Stimulated activated CD4-positive, alpha-beta T cell treated with anti-CD3 and anti-CD28 coated beads, Interleukin-1b, Interleukin-23, amount 100 ng/mL, for 24 hours (primary cell): ENCODE measurements at places on chromosomes 11 and 22.

GRCh38 chr11:83336993-83337392, 50.8 kb upstream of the CCDC90B start:
- DNase-seq, result no peak

- DNase-seq, result no peak
These were observed 459.3 kb downstream of the BRD1 start for GRCh38 chr22:49368221-49368975.

DNA sequence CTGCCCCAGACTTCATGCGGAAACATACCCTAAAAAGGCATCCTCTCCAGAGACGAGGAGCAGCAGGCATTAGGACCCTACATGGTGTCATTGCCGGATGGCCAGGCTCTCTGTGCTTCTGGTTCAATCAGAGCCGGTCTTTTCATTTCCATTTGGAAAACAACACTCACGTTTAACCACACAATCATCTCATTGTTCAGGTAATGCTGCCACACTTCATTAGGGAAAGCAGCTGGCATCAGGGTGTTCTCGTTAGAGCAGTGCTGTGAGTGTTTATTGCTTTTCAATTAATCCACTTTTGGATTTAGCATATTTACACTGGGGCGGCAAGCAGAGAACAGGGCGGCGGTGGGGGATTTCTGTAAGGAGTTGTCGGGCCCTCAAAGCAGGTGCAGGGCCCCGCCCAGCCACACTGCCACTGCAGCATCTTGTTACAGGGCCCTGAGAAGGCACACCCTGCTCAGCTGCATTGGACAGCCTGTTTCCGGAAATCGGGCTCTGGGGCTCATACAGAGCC, 338.6 kb downstream of the SHANK2 start:
- DNase-seq, result no peak

GRCh38 chr11:78667461-78667860, 92.8 kb upstream of the NARS2 start:
- DNase-seq, result no peak

DNA sequence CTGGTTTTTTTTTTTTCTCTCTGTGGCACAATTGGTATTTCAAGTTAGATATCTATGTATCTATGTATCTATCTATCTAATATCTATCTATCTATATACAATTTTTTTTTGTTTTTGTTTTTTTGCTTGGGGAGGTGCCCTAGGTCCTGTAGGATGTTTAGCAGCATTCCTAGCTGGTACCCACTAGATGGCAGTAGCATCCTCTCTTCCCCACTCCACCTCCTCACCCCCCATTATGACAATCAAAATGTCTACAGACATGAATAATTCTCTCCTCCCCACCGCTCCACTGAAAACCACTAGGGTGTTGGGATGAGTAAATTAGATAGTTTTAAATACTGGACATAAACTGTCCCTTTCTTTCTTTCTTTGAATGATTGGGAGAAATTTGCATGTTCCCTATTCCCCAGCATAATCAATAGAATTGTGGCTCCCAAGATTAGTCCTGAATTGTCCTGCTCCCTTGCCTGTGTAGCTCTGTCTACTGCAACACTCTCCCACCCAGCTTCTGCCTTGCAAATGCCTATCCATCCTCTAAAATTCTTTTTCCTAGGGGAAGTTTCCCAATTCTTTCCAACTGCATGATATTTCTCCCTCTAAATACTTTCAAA, 1152.4 kb downstream of the LRRC4C start:
- no peak for DNase-seq

GRCh38 chr11:109309153-109309552, 112.8 kb upstream of the C11orf87 start:
- no peak for DNase-seq

DNA sequence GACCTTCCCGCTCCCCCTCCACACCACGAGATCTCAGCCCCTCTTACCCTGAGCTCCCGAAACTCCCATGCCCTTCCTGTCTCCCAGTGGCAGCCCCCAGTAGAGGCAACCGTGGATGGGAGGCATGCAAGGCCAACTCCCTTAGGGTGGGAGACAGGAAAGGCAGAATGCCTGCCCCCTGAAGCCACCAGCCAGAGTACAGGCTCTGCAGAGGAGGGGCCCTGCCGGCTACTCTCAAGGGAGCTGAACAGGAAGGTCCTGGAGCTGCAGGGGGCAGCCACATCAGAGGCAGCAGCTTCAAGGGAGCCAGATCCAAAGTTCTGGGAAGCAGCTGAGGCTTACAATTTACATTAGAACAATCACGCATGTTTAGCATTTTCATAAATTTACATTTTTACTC, 38.3 kb downstream of the PDE2A start:
- no peak for DNase-seq

GRCh38 chr11:62546244-62546928, at the start of gene AHNAK:
Gene AHNAK, minus strand, starts transcription at chr11:62546806. Its CDS starts 10,708 bp downstream, at chr11:62536098.
- DNase-seq, result peak; percentile 57

- no peak for DNase-seq
These were observed 306.7 kb upstream of the MTNR1B start for GRCh38 chr11:92662601-92663360.

DNA sequence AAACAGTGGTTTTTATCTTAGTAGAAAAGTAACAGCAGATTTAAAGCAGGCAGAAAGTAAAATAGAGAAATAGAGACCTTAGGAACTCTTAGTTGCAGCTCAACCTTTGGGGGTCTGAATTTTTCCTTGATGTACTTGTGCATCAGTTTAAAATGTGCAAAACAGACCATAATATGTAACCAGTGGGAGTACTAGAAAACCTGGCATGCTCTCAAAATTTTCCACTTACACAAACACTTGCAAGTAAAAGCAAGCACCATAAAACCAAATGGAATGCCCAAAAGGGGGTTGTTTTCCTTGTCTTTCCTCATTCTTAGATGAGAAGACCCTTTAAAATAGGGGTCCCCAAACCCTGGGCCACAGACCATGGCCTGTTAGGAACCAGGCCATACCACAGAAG, 12.9 kb upstream of the MRGPRE start:
- no peak for DNase-seq

DNA sequence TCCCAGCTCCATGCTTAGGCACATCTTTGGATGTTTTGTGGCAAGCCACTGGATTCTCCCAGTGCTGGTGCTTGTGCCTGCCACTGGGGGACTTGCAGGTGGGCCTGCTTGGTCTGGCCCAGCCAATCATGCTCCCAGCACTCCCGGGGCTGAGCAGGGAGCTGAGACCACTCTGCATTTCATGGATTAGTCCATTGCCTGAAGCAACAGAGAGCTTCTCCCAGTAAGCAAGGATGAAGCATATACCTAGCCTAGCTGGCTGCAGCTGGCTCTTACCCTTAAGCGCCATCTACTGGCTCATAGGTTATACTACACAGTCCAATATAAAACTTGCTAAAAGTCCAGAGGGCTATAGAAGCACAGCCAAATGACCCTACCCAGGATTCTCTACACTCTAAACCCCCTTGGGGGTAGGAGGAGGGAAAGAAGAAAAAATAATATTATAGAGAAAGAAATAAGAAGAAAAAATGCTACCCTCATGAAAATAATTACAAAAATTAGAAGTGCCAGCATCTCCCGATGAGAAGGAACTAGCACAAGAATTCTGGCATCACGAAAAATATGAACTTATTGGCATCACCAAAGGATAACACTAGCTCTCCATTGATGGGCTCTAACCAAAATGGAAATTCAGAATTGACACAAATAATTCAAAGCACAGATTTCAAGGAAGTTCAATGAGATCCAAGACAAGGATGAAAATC, 275.3 kb downstream of the C11orf87 start:
- DNase-seq, result no peak

DNA sequence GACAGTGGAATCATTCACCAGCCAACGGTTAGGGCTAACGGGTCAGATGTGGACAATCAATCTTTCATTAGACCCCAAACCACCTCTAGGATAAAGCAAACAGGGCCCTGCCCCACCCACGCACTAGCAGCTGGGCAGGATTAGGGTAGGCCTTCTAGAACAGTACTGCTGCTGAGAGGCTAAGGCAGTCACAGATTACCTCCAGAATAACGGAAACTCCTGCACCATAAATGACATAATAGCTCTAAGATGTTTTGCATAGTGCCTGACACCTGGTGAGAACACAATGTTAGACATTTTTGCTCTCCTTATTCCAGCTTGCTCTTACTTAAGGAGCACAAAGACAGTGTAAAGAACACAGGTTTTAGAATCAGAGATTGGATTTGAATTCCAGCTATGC, 1.8 kb downstream of the SYTL2 start:
- no peak for DNase-seq

DNA sequence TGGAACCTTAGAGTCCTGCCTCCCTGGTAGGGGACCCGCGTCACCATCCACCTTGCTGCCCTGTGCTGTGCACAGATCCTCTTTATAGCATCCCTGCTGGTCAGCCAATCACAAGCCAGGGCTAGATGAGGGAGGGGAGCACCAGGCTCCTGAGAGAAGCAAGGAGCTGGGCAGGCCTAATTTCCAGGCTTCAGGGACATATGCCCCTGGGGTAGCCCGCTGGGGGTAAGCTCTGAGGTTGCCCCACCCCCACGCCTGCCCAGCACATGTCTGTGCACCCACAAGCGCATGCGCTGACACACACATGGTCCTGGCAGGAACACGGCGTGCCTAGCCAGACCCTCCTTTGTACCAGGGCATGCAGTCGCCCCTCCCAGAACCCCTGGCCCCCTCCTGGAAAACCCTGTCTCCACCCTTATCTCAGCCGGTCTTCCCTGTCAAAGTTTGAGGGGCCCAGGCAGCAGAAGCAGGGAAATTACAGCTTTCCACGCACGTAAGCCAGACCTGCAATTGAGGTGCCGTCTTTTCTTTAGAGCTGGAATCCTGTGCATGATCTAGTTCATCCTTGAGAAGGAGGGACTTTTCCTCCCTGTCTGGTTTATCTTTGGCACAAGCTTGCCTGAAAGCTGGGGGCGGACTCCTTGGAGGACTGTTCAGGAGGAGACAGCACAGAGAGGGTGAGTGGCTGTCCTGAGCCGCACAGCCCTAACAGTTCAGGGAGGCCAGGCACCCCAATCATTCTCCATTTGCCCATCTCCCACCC, 2.1 kb downstream of the SSTR3 start:
- no peak for DNase-seq

- DNase-seq, result no peak
These were observed 13.8 kb upstream of the BRSK2 start for GRCh38 chr11:1375955-1376258.

GRCh38 chr22:29344137-29344536, 28.6 kb upstream of the RASL10A start:
- DNase-seq, result no peak

GRCh38 chr11:60918939-60919265, 4.9 kb downstream of the TMEM109 start:
- no peak for DNase-seq

DNA sequence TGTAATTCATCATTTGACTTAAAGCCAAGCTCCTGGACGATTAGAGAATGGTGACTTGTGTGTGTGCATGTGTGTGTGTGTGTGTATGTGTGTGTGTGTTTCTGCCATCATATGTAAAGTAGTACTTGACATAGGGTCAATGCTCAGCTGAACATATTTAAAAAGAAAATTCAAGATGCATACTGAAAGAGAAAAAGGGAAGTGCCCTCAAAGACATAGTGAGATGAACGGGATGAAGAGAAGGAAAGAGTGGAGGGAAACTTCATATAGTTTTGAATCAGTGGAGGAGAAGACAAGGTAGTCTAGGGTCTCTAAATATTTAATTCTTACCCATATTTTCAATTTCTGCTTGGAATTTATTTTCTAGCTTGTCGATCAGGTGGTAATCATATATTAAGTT, 4.0 kb downstream of the TCN1 start:
- no peak for DNase-seq

- DNase-seq, result no peak
These were observed 32.5 kb downstream of the BTG4 start for GRCh38 chr11:111479666-111480065.

GRCh38 chr11:61134801-61135257, 26.4 kb downstream of the VPS37C start:
- no peak for DNase-seq

DNA sequence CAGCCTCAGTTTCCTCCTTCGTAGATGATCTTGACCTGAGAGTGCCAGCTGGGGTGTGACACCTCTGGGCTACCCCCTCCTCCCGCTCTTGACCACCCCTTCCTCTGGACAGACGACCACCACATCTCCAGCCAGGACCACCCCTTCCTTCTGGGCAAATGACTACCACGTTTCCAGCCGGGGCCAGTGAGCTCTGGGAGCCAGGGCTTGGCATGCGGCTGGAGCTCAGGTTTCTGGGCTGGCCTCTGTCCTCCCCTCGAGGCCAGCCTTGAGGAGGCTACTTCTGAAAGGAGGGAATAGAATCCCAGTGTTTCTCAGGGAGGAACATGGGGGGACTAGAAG, 120.9 kb downstream of the KCNQ1OT1 start:
- no peak for DNase-seq

GRCh38 chr11:86214710-86215109, 29.8 kb upstream of the EED start:
- DNase-seq, result peak; percentile 64

DNA sequence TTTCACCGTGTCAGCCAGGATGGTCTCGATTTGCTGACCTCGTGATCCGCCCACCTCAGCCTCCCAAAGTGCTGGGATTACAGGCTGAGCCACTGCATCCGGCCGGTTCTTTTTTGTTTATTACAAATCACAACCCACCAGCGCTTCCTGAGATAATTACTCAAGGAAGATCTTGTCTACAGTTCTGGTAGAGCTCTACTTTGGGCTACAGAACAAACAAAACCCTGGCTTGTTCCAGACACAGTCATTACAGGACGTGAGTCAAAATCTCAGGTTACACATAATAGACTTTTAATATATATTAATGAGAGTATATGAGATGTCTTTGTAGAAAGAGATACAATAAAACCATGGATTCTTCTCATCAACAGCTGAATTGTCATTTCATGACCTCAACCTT, 42.8 kb upstream of the NUP50 start:
- no peak for DNase-seq

- DNase-seq, result no peak
These were observed 54.0 kb downstream of the RPUSD4 start for GRCh38 chr11:126157326-126158030.

GRCh38 chr11:68215087-68215445, 2.0 kb upstream of the KMT5B start:
- no peak for DNase-seq

DNA sequence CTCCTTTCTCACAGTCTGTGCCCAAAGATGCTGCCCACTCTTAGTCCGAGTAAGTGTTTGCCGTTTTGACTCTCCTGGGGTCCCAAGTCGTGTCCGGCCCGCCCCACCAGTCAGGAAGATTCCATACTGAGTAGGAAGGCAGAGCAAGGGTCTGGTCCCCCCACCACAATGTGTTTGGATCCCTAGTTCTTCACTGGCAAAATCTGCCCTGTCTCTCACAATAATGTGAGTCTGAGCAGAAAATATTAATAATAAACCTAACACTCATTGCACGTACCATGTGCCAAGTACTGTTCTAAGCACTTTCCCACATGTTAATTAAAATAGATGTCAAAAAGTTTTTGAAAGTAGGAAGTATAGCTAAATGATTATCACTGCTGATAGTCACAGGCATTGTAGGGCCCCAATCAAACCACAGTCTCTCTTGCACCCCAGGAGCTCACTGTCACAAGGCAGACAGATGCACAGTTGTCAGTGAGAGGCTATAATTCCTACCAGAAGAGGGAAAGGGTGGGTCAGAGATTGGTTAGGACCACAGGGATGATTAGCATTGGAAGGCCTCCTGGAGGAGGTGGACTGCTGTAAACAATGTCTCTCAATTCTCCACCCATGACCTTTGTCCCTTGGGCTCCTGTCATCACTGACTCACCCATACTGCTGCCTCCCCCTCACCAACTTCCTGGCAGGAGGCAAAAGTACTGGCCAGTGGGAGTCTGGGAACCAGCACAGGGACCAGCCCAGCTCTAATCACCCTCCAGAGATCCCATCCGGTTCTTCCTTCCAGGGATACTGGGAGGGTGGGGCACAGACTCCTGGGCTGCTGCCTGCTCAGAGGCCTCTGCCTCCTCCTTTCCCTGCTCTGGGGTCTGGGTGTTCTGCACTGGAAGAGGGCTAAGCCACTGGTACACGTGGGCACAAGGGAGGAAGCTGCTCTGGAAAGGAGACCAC, 1.0 kb upstream of the POLD4 start:
- DNase-seq, result no peak
